ENCODE measurements at places on chromosomes 11 and 22.

GRCh38 chr11:1589996-1590395 lies 4.9 kb upstream of the KRTAP5-1 start:
- no peak for DNase-seq

DNA sequence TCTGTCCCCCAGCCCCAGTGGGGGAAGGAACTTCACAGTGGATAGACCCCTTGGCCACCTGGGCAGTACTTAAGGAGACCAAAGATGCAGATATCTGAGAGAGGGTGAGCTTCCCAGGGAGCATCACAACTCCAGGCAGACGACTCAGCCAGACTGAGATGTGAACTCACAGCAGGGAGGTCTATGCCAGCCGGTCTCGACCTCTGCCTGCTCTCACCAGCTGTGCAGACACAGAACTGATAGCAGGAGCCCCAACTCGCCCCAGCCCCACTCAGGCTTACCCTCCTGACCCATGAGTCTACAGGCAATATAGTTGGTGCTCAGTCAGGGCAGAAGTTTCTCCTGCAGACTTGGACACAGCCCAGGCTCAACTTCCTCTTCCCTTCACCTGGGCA lies 29.7 kb upstream of the ACCSL start:
- no peak for DNase-seq

DNA sequence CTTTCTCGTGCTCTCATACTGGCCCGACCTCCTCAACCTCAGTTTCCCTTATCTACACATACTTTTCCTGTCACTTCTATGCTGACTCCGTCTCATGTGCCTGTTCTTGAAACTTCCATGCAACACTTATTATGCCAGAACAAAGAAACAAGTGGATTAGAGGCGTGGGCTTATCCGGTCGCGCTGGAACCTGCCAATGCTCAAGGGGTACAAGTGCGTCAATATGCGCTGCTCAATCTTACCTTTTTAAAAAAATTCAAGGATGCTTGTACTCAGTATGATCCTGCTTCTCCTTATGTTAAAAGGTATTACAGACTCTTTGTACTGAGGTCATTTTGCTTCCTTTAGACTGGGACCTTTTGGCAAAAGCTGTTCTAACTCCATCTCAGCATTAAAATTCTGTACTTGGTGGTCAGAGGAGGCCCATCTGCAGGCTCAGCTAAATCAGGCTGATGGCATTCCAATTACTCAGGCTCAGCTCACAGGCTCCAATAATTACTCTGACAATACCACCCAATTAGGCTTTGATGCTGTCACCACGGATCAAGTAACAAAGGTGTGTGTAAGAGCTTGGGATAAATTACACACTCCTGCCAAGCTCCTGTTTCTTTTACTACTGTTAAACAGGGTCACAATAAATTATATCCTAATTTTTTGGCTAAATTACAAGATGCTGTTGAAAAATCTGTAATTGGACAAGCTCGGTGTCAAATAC lies 26.3 kb upstream of the ALDH3B2 start:
- no peak for DNase-seq

GRCh38 chr11:113203141-113203753 lies 111.1 kb upstream of the TTC12 start:
- no peak for DNase-seq

DNA sequence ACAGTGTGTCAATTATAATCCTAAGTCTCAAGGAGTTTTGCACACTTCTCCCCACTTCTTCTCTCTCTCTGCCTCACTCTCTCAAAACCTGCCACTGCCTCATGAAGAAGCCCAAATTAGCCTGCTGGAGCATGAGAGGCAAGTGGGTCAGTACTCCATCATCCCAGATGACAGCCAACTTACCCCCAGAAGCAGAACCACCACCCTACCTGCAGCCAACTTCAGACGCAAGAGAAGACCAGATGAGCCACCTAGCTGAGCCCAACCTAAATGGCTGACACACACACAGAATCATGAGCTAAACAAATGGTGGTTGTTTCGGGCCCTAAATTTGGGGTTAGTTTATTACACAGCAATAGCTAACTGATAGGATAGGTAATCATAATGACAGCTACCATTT lies 61.2 kb downstream of the CD82 start:
- no peak for DNase-seq

DNA sequence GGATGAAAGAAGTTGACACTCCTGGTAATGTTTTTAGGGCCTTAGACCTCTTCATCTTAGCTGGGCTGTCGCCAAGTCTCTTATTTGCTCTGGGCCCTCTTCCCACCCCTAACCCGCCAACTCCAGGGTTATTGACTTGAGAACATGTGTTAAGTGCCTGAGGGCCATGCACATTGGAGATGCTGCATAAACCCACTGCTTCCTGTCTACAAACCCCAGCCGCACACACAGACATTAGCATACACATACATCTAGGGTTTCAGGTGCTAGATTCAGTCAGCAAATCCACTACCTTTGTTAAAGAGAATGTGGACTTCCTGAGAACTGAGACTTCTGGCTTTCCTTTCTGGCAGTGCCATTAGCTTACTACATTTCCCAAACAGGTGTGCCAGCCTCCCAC lies 817 bp downstream of the PANX3 start:
- DNase-seq, result no peak

GRCh38 chr11:35507688-35508087 lies 17.7 kb downstream of the PAMR1 start:
- peak; percentile 34 for DNase-seq

GRCh38 chr11:132528181-132528580 lies 1004.1 kb downstream of the OPCML start:
- peak; percentile 35 for DNase-seq

DNA sequence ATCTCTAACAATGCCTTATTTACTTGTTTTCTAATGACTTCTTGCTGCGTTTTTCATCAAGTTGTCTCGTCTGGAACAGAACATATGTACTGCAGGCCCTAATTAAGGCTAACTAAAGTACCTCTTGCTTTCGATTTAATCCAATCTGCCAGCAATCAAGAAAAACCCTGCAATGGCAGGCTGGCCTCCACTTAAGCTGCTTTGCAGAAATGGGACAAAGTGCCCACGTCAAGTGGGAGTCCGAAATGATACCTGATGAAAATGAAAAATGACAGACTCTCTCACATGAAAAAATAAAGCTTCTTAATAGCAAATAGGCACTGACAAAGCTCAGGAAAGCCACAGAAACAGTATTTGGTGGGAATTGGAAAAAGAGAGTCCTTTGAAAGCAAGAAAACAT lies 1454.7 kb downstream of the FAM181B start:
- DNase-seq, result no peak

GRCh38 chr11:3840004-3840869 lies 522 bp downstream of the RHOG start:
- no peak for DNase-seq

GRCh38 chr11:23688835-23689234 lies 808.0 kb upstream of the LUZP2 start:
- peak; percentile 45 for DNase-seq

GRCh38 chr22:24191381-24191841 lies 10.1 kb downstream of the SUSD2 start:
- no peak for DNase-seq

- peak; percentile 23 for DNase-seq
Observed at GRCh38 chr11:123233280-123233974, 38.4 kb upstream of the CLMP start.

Measured in EH (cell line).